GM13977 (cell line): ENCODE measurements at places on chromosomes 4 and X.

DNA sequence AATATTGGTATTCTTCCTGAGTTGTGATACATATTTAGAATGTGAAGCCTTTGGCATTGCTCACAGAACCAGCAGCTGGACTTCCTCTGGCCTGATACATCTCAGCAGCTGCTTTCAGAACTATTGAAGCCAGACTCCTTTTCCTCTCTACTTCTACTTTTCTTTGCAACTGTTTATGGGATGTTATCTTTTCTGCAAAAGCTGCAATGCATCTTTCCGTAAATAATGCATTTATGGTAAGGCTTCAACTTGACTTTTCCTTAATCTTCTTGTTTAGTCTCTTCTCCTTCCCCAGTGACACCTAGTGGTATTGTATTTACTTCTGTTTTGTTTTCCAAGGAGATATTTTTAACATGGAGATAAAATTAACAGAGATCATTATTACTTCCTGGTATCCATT lies 1548.7 kb downstream of the PCDH7 start:
- no peak for DNase-seq

DNA sequence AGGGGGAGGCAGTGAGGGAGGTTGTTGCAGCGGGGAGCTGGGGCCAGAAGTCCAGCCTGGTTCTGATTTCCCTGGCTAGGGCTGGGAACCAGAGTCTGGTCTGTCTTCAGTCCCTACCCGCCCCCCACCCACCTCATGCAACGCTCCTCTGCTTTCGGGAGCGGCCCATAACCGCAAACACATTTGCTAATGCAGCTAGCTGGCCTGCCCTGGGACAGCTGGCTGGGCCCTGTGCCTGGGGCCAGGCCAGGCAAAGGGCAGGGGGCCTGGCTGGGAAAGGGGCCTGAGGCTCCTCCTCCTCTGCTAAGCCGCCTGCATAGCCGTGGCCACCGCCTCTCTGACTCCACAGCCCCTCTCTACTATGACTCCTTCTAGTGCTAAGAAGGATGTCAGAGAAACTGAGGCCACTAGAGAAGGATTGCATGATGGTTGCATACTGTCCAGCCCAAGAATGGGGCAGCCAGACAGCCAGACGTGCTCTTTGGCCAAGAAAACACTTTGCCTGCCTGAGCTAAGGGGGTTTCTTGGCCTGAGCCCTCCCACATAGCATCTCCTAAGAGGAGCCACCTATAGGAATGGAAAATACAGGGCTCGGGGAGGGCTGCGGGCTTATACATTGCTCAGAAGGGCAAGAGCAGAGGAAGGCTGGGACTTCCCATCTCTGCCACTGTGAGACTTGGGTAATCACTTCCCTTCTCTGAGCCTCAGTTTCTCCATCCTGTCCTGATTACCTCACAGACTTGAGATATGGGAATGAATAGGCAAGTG lies 76.9 kb downstream of the PJA1 start:
- DNase-seq = no peak

DNA sequence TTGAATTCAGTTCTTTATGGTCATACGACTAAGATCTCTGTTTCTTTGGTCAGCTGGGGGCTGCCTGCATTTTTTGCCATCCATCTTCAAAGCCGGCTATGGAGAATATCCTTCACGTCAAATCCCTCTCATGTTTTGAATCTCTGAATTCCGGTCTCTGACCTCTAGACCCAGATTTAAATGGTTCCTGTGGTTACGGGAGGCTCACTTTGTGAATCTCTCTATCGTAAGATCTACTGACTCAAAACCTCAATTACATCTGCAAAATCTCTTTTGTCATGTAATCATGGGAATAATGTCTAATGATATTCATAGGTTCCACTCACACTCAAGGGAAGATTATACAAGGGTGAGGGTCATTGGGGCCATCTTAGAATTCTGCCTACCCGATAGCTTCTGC lies 5.7 kb upstream of the MPC1L start:
- DNase-seq = no peak

DNA sequence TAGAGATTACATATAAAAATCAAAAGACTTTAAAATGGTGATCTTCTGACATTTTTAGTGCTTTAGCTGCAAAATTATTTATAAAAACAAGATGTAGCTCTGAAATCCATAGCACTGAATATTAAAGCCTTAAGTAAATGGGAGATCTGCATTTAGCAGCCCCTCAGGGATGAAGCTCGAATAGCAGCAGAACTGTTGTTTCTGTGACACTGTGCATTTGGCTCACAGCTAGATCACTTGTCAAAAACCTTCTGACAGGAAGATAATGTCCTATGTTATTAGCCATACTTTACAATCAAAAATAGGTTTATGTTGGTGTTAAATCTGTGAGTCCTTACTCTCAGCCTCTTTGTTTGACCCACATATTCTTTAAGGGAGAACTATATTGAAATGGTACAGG lies 14.1 kb upstream of the PYURF start:
- no peak for DNase-seq

GRCh38 chr4:102828497-102828808 lies 1.1 kb upstream of the UBE2D3 start:
- DNase-seq = no peak

- no peak for DNase-seq
Observed at GRCh38 chr4:5924461-5925125, 31.7 kb upstream of the CRMP1 start.

DNA sequence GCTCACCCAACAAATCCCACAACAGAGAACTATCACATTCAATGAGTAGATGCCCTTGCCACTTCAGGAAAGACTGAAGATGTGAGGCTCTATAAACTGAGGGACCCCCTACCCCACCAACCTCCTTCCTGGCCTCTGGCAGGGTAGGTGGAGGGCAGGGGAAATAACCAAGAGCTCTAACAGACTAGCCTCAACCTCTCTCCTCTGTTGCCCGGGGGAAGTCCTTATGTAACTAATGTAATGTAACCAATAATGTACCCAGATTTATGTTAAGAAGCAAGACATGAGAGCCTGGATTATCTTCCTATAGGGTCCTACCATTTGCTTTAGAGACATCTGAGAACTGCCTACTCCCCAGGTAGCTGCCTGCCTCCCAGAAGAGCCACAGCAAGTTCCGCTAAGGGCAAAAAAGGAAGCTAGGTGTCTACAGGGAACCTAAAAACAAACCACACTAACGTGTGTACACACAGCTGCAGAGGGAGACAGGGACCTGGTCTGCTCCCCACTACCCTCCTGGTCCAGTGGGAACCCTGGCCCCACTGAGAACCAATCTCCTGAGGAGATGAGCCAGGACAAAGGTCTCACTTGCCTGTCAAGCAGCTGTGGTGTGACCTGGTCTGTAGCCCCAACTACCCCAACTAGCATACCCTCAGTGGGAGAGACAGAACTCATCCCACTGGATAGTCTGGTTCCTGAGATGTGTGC lies 17.7 kb downstream of the OTUD5 start:
- DNase-seq = no peak

- DNase-seq = no peak
Observed at GRCh38 chrX:12002876-12003275, 135.4 kb upstream of the FRMPD4 start.

DNA sequence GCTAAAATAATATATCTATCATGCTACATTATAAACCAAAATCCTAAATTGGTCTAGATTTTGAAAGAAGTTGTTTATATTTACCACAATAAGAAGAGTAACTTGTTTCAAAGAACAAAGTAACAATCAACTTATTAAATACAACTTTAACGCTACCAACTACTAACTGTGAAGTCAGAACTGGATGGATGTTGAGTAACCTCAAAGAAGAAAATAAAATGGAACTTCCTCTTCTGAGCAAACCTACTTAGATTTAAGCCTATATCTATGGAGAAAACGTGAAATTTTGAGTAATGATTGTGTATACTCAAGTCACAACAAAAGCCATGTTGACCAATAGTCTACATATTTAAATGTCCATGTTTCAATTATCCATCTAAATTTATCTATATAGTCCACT lies 25.7 kb downstream of the SH3RF1 start:
- no peak for DNase-seq

DNA sequence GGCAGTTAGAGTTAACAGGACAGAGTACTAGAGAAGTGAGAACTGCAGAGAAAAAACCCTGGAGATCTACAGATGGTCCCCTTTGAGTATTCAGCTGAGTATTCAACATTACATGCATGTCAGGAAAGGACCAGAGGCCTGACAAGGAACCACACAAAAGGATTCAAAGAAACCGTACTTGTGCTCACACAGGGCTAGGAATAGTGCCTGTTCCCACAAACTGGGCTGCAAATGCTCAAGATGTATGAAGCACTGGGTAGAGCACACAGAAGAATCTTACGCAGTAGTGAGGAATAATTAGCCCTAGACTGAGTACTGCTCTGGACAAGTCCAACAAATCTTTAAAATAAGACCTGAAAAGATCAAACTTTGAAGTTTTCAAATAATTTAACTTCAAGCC lies 17.6 kb downstream of the PTPN13 start:
- DNase-seq = no peak

- no peak for DNase-seq
Observed at GRCh38 chrX:118373538-118373937, 27.6 kb downstream of the WDR44 start.

- no peak for DNase-seq
Observed at GRCh38 chrX:129798888-129799287, 19.1 kb downstream of the SASH3 start.

DNA sequence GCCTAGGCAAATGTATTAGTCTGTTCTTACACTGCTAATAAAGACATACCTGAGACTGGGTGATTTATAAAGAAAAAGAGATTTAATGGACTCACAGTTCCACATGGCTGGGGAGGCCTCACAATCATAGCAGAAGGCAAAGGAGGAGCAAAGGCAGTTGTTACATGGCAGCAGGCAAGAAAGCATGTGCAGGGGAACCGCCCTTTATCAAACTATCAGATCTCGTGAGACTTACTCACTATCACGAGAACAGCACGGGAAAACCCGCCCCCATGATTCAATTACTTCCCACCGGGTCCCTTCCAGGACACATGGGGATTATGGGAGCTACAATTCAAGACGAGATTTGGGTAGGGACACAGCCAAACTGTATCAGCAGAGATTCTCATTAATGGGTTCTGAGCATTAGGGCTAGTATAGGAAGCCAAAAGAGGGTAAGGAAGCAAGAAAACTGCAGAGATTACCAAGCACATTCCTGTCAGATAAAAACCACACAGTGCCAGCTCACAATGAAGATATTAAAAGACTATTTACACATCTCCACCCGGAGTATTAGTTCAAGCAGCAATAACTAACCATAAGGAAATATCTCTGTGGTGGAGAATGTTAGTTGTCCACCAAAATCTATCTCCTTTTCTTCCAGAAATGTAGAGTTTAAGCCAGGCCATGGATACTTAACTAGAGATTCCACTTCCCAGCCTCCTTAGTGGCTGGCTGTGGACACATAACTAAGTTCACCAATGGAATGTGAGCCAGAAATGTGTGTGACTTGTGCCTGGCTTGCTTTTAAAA lies 61.2 kb upstream of the HOPX start:
- DNase-seq = no peak

- no peak for DNase-seq
Observed at GRCh38 chr4:107363125-107363524, 327.0 kb upstream of the DKK2 start.

DNA sequence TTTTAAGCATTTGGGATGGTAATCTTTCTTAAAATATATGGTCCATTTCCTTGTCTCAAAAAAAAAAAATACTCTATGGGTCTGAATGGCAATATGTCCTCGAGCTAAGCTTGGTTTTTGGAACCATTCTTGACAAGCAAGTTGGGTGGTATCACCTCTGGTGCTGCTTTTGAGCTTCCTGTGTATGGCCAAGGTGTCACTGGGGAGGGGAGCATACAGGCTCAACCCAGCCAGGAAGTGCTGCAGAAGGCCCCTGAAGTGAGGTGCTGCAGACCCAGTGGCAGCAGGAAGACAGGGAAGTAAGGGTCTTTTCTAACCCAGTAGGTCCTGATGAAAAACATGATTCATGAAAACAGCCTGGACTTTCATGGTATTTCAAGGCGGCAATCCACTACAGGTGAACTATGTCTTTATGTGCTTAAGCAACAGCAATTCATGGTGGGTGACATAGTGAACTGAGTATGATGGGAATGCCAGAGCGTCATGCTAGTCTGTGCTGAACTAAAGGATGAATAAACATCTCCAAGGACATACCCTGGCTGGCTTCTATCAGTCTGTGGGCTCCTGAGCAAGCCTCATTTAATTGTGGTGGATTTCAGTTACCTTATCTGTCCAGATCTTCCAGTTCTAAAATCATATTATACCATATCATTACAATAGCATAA lies 15.1 kb downstream of the TRAPPC2 start:
- DNase-seq = no peak

DNA sequence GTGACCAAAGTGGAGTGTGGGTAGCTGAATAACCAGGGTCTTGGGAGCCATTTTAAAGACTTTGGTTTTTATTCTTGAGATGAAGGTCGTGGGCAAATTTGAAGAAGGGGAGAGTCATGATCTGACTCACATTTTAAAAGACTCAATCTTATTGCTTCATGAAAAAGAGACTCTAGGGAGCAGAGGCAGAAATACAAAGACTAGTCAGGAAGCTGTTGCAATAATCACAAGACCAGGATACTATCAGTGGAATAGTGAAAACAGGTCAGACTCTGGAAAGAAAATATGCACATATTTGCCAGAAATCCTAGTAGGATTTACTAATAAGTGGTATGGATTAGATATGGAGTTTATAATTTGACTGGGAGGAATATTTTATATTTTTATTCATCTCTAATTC lies 448.4 kb downstream of the RAPGEF2 start:
- DNase-seq = no peak
